ENCODE measurements at places on chromosomes 7 and 10. TPM values are rescaled to one million over a fixed set of nuclear protein-coding genes. Genes with fewer than 3 reads are reported as not detected.

DNA sequence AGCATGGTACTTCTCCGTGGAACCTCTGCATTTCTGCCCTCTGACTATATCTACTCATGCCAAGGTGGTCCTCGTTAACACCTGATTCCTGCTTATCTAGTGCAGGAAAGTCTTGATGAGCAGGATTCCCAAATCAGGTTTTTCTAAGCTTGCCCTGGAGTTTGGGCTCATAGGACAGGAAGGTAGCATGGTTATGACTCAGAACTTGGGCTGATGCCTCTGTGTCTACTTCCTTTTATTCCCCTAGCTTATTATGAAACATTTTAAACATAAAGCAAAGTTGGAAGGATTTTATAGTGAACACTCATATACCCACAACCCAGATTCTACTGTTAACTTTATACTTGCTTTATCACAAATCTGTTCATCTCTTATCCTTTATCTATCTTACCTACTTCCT, 5.6 kb downstream of the SUFU start:
- H3K4me1 ChIP-seq: no peaks in the 10 kb centered on the region
- H3K27ac ChIP-seq: no peak overlapping the region
- DNase-seq: no peak
- H3K27me3 ChIP-seq: no peaks in the 10 kb centered on the region
- no peaks in the 10 kb centered on the region for H3K36me3 ChIP-seq

- no peak overlapping the region for H3K4me3 ChIP-seq
- no peaks in the 10 kb centered on the region for H3K27me3 ChIP-seq
- no peak overlapping the region for H3K27ac ChIP-seq
- DNase-seq: no peak
Observed at GRCh38 chr10:37682617-37683016, 174.8 kb downstream of the ZNF248 start.

The LBX1 gene
- total RNA-seq: not detected

DNA sequence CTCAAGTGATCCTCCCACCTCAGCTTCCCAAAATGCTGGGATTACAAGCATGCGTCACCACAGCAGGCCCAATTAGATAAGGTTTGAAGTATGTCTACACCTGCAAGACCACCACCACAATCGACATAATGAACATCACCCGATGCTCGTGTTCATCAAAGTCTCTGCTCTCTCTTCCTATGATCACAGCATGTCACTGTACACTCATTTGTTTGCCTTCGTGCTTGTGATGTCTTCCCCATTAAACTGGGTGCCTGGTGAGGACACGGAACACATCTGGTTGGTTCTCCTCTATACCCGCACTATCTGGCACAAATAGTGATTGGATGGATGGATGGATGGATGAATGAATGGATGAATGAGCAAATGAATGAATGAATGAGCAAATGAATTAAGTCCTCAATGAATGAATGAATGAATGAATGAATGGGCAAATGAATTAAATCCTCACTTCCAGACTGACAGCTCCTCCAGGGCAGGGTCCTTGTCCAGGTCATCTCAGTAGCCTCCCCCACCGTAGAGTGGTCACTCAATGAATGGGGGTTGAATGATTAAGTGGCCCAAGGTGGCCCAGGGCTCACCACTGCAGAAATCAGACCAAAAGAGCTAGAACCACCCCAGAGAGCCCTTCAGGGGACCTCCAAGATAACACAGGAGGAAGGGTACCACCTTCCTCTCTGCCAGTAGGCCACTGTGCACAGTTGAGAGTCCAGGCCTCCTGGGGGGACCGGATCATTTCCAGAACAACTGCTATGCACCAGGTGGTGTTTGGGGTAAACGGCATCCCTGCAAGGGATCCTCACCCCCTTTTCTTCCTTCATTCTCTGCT, 101.9 kb upstream of the TNRC18 start:
- no peak for DNase-seq
- H3K27me3 ChIP-seq: no peaks in the 10 kb centered on the region
- peaks cover 4% of the 10 kb centered on the region for H3K4me1 ChIP-seq
- no peak overlapping the region for H3K4me3 ChIP-seq
- no peak overlapping the region for H3K27ac ChIP-seq
- H3K36me3 ChIP-seq: peaks cover 59% of the 10 kb centered on the region

DNA sequence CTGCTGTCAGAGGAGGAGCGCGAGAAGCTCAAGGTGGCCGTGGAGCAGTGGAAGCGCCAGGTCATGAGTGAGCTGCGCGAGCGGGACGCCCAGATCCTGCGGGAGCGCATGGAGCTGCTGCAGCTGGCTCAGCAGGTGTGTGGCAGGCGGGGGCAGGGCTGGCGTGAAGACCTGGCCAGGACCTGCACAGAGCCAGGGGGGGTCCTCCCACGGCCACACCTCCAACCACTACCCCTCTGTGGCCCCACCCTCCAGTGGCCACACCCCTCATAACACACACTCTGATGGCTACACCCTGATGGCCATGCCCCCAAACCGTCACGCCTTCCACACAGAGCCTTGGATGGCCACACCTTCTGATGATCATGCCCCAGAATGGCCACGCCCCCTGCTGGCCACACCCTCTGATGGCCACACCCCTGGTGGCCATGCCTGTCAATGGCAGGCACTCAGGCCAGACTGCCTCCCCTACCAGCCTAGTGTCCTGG, 23.4 kb upstream of the DPYSL4 start:
- H3K4me1 ChIP-seq: peaks cover 4% of the 10 kb centered on the region
- H3K27me3 ChIP-seq: no peaks in the 10 kb centered on the region
- H3K27ac ChIP-seq: no peak overlapping the region
- DNase-seq: no peak

The HMX2 gene
- not detected for total RNA-seq
